ENCODE measurements at places on chromosomes 5 and 9.

- no peak overlapping the region for H3K27ac ChIP-seq
- H3K4me1 ChIP-seq = no peaks in the 10 kb centered on the region
- peaks cover 9% of the 10 kb centered on the region for H3K27me3 ChIP-seq
- no peak for DNase-seq
- H3K4me3 ChIP-seq = no peak overlapping the region
Observed at GRCh38 chr5:73812457-73812856, 186.5 kb downstream of the ARHGEF28 start.

DNA sequence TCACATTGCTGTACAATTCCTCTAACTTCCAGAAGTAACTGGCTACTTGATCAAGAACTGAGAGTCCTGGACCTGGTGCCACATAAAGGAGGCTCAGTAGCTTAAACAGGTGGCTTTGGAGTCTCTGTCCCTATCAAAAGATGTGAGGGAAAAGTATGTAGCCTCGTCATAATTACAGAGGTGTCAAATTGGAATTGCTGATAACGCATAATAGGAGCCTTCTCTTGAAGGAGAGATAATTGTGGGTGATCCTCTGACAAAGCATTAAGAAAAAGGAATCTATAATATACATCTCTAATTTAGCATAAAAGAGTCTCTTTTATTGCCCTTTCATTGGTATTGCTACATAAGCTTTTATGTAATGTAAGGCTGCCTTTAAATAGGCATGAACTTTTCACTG is 1246.4 kb upstream of the CDH9 start:
- no peaks in the 10 kb centered on the region for H3K27me3 ChIP-seq
- no peak overlapping the region for H3K4me3 ChIP-seq
- H3K4me1 ChIP-seq = no peaks in the 10 kb centered on the region
- H3K36me3 ChIP-seq = no peaks in the 10 kb centered on the region
- no peak overlapping the region for H3K27ac ChIP-seq
- DNase-seq = no peak

- no peak overlapping the region for H3K27ac ChIP-seq
- peaks cover under 1% of the 10 kb centered on the region for H3K27me3 ChIP-seq
- H3K36me3 ChIP-seq = no peaks in the 10 kb centered on the region
- DNase-seq = no peak
Observed at GRCh38 chr5:143836161-143836725, 24.3 kb downstream of the HMHB1 start.

- no peak overlapping the region for H3K27ac ChIP-seq
- peaks cover 10% of the 10 kb centered on the region for H3K27me3 ChIP-seq
- no peaks in the 10 kb centered on the region for H3K4me1 ChIP-seq
- no peak for DNase-seq
- H3K4me3 ChIP-seq = no peak overlapping the region
Observed at GRCh38 chr9:126797903-126798302, 6.9 kb upstream of the ZBTB43 start.

DNA sequence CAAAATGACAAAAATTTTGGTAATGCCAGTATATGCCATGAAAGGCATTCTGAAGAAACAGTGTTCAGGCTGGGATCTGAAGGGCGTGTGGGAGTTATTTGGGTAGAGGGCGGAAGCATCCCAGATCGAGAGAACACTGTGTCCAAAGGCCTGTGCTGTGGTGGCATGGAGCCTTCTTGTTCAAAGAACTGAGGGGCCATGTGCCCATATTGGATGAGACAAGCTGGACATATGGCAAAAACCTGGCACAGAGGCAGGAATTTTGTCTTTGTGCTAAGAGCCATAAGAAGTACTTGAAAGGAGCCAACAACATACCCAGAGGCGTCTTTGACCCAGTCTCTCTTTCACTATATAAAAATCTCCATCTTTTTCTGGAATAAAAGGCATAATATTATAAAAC is 128.0 kb downstream of the SYK start:
- peaks cover 20% of the 10 kb centered on the region for H3K27me3 ChIP-seq
- H3K4me1 ChIP-seq = peaks cover under 1% of the 10 kb centered on the region
- DNase-seq = no peak
- H3K36me3 ChIP-seq = no peaks in the 10 kb centered on the region

GRCh38 chr9:130681769-130682420 is 11.7 kb upstream of the EXOSC2 start:
- H3K27me3 ChIP-seq = peaks cover 23% of the 10 kb centered on the region
- H3K27ac ChIP-seq = peak overlapping the region; percentile 62
- H3K4me1 ChIP-seq = peaks cover 7% of the 10 kb centered on the region
- H3K36me3 ChIP-seq = no peaks in the 10 kb centered on the region

DNA sequence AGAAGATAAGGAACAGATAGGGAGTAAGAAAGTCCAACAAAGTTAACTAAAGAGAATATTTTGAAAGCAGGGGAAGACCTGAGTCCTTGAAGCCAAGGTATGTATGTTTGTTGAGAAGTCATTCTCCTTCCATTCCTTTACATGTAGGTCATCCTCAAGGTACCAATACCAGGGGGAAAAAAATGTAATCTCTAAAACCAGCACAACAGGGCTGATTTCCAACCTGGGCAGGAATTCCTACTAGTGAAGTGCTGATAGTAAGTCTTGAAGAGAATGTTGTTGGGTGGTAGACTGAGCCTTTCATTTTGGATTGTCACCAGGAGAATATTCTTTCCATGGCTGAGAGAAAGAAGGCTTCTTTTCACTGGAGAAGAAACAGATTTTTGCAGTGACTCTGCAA is 117.1 kb upstream of the ZNF462 start:
- H3K4me3 ChIP-seq = no peak overlapping the region
- DNase-seq = no peak
- H3K27ac ChIP-seq = no peak overlapping the region
- no peaks in the 10 kb centered on the region for H3K27me3 ChIP-seq
- H3K4me1 ChIP-seq = no peaks in the 10 kb centered on the region

GRCh38 chr9:124017051-124017928 is 5.7 kb downstream of the LHX2 start:
- peak overlapping the region; percentile 84 for H3K27ac ChIP-seq
- H3K36me3 ChIP-seq = peaks cover 8% of the 10 kb centered on the region
- peak; percentile 60 for DNase-seq
- peaks cover 7% of the 10 kb centered on the region for H3K4me1 ChIP-seq
- peaks cover 71% of the 10 kb centered on the region for H3K27me3 ChIP-seq
- peak overlapping the region; percentile 39 for H3K4me3 ChIP-seq

GRCh38 chr9:116490321-116490720 is 196.8 kb upstream of the TRIM32 start:
- no peaks in the 10 kb centered on the region for H3K36me3 ChIP-seq
- H3K27me3 ChIP-seq = no peaks in the 10 kb centered on the region
- H3K4me1 ChIP-seq = no peaks in the 10 kb centered on the region
- no peak overlapping the region for H3K27ac ChIP-seq

- peak; percentile 83 for DNase-seq
- H3K27me3 ChIP-seq = no peaks in the 10 kb centered on the region
- H3K36me3 ChIP-seq = peaks cover 24% of the 10 kb centered on the region
Observed at GRCh38 chr5:37722236-37723161, 117.3 kb downstream of the GDNF start.

DNA sequence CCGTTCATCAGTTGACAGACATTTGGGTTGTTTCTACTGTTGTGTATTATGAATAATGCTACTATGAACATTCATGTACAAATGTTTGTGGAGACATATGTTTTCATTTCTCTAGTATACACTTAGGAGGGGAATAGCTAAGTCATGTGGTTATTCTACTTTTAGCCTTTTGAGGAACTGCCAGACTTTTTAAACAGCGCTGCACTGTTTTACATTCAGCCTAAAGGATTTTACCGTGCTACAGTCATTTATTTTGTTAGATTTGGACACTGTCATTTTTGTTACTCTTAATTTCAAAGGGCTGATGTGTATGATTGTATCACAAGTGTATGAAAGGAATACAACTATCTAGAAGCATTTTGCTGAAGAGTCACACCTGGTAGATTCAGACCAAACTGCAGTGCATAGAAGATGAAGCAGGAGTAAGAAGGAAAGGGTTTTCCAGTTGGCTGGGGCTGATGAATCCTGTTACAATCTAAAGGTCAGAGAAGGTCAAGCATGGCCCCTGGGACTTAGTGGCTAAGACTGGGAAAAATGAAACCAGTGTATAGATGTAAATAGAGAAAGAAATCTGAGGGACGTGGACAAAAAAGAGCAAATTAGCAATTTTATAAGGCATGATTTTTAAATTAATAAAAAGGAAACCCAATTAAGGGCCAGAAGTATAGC is 509.7 kb downstream of the PSAT1 start:
- no peak for DNase-seq
- no peaks in the 10 kb centered on the region for H3K4me1 ChIP-seq
- H3K4me3 ChIP-seq = no peak overlapping the region
- H3K27ac ChIP-seq = no peak overlapping the region
- no peaks in the 10 kb centered on the region for H3K36me3 ChIP-seq

- DNase-seq = no peak
- H3K27ac ChIP-seq = no peak overlapping the region
- H3K27me3 ChIP-seq = no peaks in the 10 kb centered on the region
Observed at GRCh38 chr5:143641549-143642355, 170.2 kb upstream of the HMHB1 start.

DNA sequence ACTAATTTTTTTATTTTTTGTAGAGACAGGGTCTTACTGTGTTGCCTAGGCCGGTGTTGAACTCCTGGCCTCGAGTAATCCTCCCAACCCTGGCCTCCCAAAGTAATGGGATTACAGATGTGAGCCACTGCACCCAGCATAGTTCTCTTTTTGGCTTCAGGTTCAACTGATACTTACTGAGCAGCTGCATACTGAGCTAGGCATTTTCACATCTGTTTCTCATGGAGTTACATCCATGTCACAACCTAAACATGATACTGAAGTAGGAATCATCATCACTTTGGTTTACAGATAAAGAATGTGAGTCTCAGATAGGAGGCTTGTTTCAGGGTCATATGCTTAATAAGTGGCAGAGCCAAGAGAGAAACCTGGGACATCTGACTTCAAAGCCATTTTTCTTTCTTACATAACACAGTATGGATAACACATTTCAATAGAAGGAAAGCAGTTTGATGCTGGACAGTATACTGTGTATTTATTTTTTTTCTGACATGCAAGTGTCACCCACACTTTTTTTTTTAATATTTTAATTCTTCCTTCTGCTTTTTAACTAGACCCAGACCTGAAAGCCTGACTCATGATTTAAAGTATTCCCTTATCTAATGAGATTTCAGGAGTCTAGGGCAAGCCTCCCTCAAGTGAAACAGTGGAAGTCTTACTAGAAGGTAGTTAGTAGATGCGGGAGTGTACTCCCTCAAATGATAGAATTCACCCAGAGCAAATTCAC is 90.8 kb downstream of the HACD4 start:
- no peaks in the 10 kb centered on the region for H3K27me3 ChIP-seq
- peaks cover 8% of the 10 kb centered on the region for H3K36me3 ChIP-seq
- no peak overlapping the region for H3K27ac ChIP-seq
- H3K4me1 ChIP-seq = peaks cover 3% of the 10 kb centered on the region
- H3K4me3 ChIP-seq = no peak overlapping the region
- DNase-seq = no peak

- peaks cover 2% of the 10 kb centered on the region for H3K36me3 ChIP-seq
- H3K4me1 ChIP-seq = peaks cover 12% of the 10 kb centered on the region
- H3K4me3 ChIP-seq = no peak overlapping the region
- peaks cover 18% of the 10 kb centered on the region for H3K27me3 ChIP-seq
- DNase-seq = no peak
Observed at GRCh38 chr5:156800929-156801328, 49.2 kb upstream of the PPP1R2B start.

Measured in activated CD4-positive, alpha-beta T cell treated with anti-CD3 and anti-CD28 coated beads, Interleukin-2, amount 10 ng/mL, durations not matched to agents 24 days and 14 days (primary cell).